ENCODE measurements at places on chromosomes 11 and 22.

GRCh38 chr11:113647108-113647507, 59.0 kb downstream of the TMPRSS5 start:
- no peak for DNase-seq

- no peak for DNase-seq
These were observed 56.8 kb downstream of the LDLRAD3 start for GRCh38 chr11:36000616-36001190.

GRCh38 chr11:63770763-63771162, 2.2 kb upstream of the ZFTA start:
- no peak for DNase-seq

GRCh38 chr22:23402275-23403151, 177.6 kb downstream of the IGLL1 start:
- DNase-seq: peak; percentile 36

- no peak for DNase-seq
These were observed 12.5 kb downstream of the ADAMTS8 start for GRCh38 chr11:130415731-130416529.
